ENCODE measurements at places on chromosomes 3 and 15. TPM values are rescaled to one million over a fixed set of nuclear protein-coding genes. Genes with fewer than 3 reads are reported as not detected.

Gene TGM4
- 0.18 TPM for total RNA-seq

Gene C15orf62
- total RNA-seq, result not detected

Gene GUCA1C
- not detected for total RNA-seq

Gene FGF7
- total RNA-seq, result not detected

Gene TM4SF4
- total RNA-seq, result 39.1 TPM

Gene TTLL13
- not detected for total RNA-seq

Gene TM6SF1
- 0.10 TPM for total RNA-seq

Gene ZNF860
- total RNA-seq, result 1.4 TPM

Gene RASL12
- 0.10 TPM for total RNA-seq

Gene VGLL3
- total RNA-seq, result 8.1 TPM

Gene HSPBAP1
- total RNA-seq, result 4.7 TPM

Gene NEK10
- 1.3 TPM for total RNA-seq

Gene BOC
- total RNA-seq, result 7.1 TPM

Gene TAGLN3
- not detected for total RNA-seq

Gene BCL2A1
- total RNA-seq, result 10.2 TPM

Gene C3orf85
- total RNA-seq, result not detected

Gene CFAP20DC
- total RNA-seq, result 2.5 TPM

Gene METTL6
- 29.9 TPM for total RNA-seq

Gene GOLGA8H
- 1.6 TPM for total RNA-seq

Gene A4GNT
- total RNA-seq, result not detected

Gene MFSD1
- 39.7 TPM for total RNA-seq

Gene LRRC28
- total RNA-seq, result 17.9 TPM

Gene PLSCR5
- not detected for total RNA-seq

Gene SAMMSON
- not detected for total RNA-seq

Gene CRYGS
- 1.4 TPM for total RNA-seq
